ENCODE measurements at places on chromosomes 2 and 18. TPM values are rescaled to one million over a fixed set of nuclear protein-coding genes. Genes with fewer than 3 reads are reported as not detected.

The KATNAL2 gene
- total RNA-seq: 0.86 TPM

The COL6A3 gene
- total RNA-seq: 35.2 TPM

The CHCHD5 gene
- 5.6 TPM for total RNA-seq

The IL18R1 gene
- under 0.01 TPM for total RNA-seq

The RIT2 gene
- not detected for total RNA-seq

The ITGB6 gene
- total RNA-seq: not detected

The CCDC141 gene
- 3.7 TPM for total RNA-seq

The KCNIP3 gene
- 0.11 TPM for total RNA-seq

The CCDC74A gene
- total RNA-seq: 1.0 TPM

The ZNF804A gene
- total RNA-seq: under 0.01 TPM

The AFF3 gene
- total RNA-seq: not detected

The NPHP1 gene
- total RNA-seq: 1.4 TPM

The RASGRP3 gene
- total RNA-seq: 234 TPM

The HSBP1L1 gene
- total RNA-seq: 4.3 TPM

The HYCC2 gene
- 9.9 TPM for total RNA-seq

The ANKRD62 gene
- total RNA-seq: under 0.01 TPM

The AQP12A gene
- total RNA-seq: not detected

The AFTPH gene
- 39.5 TPM for total RNA-seq

The FAM136A gene
- total RNA-seq: 15.0 TPM

The PSMA8 gene
- not detected for total RNA-seq

Data from dermis lymphatic vessel endothelial cell (primary cell).